ENCODE measurements at places on chromosomes 7 and 10.
A peak's percentile ranks its signal among the peaks of the same experiment; 100 is the strongest.

- DNase-seq, result no peak
Measured at GRCh38 chr10:52316500-52316899, 2.4 kb downstream of the DKK1 start.

DNA sequence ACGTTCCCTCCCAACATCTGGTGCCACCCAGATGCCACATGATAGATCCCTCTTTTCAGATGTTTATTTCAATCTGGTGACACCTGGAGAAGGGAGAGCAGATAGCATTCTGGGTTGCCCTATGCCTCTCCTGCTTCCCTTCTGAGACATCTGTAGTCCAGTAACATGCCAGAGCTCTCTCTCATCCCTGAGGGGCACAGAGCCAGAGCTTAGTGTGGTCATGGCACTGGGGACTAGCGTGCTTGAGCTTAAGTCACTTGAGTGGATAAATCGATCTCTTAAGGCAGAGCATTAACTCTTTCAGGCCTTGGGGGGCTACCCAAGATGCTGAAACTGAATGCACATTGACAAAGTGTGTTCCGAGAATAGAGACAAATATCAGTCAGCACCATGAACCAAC lies 47.9 kb downstream of the WNT2 start:
- no peak for DNase-seq

DNA sequence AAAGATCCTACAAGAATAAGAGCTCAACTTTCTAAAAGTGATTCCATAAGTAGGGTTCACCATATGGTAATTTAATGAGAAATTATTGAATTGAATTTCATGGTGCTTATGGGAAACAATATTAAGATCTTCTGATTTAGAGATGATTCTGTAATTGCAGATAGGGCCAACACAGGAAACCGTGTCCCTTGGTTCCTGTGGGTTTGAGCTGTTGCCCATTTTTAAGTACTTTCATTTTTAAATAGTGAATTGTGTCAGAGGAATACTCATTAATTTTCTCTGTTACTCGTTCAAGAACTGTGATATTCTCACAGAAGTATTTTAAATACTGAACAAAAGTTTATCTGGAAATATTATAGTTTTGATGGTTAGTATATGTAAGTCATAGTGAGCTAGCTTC lies 129.2 kb downstream of the SRI start:
- DNase-seq, result no peak

DNA sequence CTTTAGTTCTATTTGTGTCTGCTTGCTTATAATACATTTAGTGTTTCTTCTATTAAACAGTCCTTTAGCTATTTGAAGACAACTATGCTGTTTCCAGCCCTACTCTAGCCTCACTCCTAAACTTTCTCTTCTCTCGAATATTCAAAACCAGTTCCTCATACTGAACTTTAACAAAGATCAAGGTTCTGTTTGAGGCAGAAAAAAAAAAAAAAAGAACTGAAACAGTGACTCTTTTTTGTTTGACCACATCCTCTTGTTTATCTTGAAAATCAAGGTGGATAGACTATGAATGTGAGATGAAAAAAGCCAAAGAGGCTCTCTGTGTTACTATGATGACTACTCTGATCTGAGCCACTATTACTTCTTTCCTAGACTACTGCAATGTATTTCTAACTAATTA lies 154.3 kb downstream of the ZNF365 start:
- no peak for DNase-seq

GRCh38 chr10:64014281-64014680 lies 493.1 kb downstream of the REEP3 start:
- DNase-seq, result no peak

GRCh38 chr7:11193131-11193867 lies 219.6 kb downstream of the PHF14 start:
- DNase-seq, result no peak

DNA sequence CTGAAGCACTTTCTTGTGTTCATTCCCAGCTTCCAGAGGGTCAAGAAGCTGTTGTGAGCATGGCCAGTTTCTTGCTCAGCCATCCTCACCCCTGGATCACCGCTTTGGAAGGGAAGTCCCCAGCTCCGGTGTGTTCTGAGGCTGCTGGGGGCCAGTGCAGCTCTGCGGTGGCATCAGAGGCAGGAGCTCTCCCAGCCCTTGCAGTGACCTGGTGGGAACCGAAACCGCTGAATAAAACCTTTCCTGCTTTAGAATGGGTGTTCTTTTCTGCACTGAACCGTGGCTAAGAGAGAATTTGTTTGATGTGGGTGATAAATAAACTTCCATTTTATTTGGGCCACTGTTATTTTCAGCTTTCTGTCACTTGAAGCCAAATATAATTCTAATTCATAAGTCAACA lies 450.9 kb upstream of the VSTM2A start:
- no peak for DNase-seq

DNA sequence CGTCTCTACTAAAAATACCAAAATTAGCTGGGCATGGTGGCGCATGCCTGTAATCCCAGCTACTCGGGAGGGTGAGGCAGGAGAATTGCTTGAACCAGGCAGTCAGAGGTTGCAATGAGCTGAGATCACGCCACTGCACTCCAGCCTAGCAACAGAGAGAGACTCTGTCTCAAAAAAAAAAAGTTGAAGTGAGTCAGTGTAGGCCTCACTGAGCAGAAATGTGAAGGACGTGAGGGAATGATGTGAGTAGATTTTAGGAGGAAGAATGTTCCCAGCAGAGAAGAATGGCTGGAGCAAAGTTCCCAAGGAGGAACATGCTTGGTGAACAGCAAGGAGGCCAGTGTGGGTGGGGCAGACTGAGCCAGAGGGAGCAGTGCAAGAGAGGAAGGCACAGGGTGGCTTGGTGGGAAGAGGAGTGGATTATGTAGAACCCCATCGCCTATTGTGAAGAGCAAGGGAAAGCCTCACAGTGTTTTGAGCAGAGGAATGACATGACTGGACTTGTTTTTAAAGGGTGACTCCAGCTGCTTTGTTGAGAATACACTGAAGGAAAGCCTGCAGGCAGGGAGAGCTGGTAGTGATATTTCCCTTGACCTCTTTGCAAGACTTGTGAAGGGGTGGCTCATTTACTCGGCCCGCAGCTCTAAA lies 708.7 kb downstream of the SUGCT start:
- no peak for DNase-seq

- no peak for DNase-seq
Measured at GRCh38 chr7:988963-989529, 6.1 kb downstream of the CYP2W1 start.

GRCh38 chr10:47243791-47244190 lies 56.2 kb upstream of the GDF10 start:
- DNase-seq, result no peak

DNA sequence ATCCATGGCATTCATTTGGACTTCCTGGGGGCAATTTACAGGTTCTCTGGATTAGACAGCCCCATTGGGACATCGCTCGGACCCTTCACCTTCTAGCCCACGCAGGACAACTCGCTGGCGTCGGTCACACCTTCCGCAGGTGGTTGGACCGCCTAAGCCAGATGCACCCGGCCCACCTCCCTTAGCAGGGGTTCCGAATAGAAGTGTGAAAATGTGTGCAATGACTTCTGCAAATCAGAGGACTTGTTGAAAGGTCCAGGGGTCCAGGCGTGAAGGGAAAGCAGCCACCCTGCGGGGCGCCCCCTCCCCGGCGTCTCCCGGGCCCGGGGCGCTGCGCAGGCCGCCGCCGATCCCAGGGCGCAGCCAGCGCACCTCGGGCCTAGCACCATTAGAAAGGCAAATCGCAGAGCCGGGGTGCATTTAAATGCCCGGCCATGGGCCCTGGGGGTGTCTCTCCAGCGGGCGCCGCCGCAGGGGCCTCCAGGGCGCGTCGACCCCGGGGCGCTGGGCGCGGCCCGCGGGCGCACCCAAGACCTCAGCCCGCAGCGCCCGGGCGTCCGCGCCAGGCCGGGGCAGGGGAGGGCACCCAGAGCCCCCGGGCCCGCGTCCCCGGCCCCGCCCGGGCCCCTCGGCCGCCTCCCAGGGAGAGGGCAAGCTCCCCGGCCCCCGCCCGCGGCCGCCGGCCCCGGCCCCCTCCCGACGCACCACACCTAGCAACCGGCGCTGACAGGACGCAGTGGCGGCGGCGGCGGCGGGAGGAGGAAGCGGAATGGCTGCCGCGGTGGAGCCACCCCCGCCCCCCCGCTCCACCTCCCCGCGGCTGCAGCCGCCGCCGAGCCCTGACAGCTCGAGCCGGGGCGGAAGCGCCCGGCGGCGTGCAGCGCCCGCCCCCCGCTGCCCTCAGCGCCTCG lies 1.2 kb downstream of the JAZF1 start:
- DNase-seq, result peak; percentile 60

DNA sequence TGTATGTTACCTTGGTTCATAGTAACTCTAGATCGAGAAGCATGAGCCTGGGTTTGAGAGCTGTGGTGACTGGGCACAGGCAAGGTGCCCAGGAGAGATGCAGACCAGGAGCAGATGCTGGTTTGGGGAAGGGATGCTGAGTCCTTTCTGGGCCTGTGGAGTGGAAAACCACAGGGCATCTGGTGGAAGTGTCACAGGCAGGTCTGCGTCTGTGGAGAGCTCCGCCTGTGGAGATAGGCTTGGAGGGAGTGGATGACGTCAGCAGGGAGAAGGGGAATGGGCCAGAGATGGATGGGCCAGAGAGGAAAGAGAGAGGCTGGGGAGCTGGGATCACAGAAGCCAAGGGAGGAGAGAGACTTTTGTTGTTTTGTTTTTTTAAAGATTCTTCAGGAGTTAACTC lies 14.8 kb downstream of the CYP26A1 start:
- DNase-seq, result no peak

GRCh38 chr10:96758423-96758822 lies 38.1 kb upstream of the PIK3AP1 start:
- no peak for DNase-seq

DNA sequence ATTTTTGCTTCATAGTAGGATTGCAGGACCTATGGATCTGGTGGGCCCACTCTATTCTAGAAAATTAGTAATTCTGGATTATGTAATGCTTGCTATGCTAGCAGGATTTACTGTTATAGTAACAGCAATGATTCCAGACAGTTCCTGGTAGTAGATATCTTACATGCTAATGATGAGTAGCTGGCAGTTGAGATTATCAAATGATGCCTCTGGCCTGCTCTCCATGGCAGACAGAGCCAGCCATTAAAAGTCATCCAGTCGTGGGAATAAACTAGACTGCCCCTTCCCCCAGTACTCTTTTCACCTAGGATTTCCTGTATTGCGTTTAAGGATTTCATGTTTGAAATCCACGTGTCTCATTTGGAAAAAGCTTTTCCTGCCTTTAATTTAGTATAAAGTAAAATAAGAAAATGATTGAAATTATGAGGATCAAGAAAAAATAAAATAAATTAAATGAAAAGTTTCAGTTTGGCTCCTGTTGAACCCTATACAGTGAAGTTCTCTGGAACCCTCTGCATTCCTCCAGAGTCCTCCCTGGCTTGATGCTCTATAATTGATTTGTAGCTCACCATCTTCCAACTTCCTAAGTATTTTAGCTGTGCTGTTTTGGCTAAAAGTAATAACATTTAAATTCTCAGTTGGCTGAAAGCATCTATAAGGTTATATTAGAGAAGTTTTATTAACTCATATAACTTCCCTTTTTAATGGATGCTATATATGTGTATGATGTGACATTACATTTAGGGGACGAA lies 14.6 kb downstream of the UMAD1 start:
- no peak for DNase-seq

GRCh38 chr7:138066954-138067394 lies 9.3 kb upstream of the AKR1D1 start:
- DNase-seq, result no peak

- no peak for DNase-seq
Measured at GRCh38 chr10:44309939-44310761, 74.7 kb downstream of the CXCL12 start.

GRCh38 chr7:155274633-155275355 lies 22.9 kb upstream of the INSIG1 start:
- no peak for DNase-seq

DNA sequence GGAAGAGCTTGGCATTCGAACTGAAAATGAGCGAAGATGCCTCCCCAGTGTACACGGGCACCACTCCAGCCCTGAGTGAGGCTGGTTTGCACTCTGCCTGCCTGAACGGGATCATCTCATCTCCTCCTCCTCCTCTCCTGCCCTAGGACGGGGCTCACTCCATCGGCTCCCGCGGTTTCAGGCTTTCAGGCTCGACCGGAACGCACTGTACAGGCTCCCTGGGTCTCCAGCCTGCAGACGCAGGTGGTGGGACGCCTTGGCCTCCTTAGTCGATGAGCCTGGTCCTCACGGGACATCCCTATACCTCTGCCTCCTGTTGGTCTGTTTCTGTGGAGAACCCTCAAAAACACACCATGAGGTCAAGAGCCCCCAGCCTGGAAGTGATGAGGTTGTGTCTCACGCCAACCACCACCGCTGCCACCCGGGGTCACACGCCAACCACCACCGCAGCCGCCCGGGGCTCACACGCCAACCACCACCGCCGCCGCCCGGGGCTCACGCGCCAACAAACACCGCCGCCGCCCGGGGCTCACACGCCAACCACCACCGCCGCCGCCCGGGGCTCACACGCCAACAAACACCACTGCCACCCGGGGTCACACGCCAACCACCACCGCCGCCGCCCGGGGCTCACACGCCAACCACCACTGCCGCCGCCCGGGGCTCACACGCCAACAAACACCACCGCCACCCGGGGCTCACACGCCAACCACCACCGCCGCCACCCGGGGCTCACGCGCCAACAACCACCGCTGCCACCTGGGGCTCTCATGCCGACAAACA lies 56.3 kb downstream of the FOXL3 start:
- no peak for DNase-seq

- no peak for DNase-seq
Measured at GRCh38 chr10:29252811-29253689, 35.8 kb upstream of the LYZL1 start.

DNA sequence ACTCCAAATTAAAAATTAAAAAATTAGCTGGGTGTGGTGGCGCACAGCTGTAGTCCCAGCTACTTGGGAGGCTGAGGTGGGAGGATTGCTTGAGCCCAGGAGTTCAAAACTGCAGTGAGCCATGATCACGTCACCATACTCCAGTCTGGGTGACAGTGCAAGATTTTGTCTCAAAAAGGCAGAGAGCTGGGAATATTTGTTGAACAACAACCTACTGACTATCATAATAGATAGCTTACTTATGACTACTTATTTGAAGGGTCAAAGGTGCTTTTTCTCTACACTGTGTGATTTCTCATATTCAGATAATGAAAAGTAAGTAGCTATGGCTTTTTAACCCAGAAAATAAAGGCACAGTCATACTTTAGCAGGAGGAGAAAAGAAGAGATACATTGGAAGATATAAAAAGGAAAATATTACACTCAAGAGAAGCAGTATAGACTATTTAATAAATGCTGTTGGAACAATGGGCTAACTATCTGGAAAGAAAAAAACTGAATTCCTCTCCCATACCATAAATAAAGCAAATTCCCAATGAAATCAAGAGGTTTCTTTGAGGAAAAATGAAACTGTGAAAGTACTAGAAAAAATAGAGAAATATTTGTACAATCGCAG lies 6.7 kb downstream of the GSDME start:
- no peak for DNase-seq

DNA sequence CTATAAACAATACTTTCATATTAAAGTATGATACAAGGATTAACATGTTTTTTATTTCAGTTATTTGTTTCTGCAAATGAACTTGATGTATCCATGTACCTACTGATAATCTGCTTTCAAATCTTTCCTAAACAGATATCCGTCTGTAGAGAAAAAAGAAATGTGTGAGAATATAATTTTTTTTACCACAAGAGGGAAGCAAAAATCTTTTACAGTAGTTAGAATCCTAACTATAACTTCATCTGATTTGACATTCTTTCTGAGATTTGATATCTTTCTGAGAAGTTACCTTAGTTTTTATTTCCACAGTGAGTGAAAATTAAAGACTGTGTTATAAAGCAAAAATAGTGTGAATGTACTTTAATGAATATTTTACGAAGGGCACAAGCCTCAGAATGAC lies 203.9 kb upstream of the PCLO start:
- DNase-seq, result peak; percentile 11

All from RKO (cell line).